ENCODE measurements at places on chromosomes 2 and 18. TPM values are rescaled to one million over a fixed set of nuclear protein-coding genes. Genes with fewer than 3 reads are reported as not detected.

NT5DC4 gene
- not detected for total RNA-seq

POTEI gene
- 0.06 TPM for total RNA-seq

RMDN2 gene
- 8.8 TPM for total RNA-seq

MC4R gene
- not detected for total RNA-seq

ASB18 gene
- total RNA-seq: 2.0 TPM

TCF4 gene
- 221 TPM for total RNA-seq

MOGAT1 gene
- not detected for total RNA-seq

PLA2R1 gene
- total RNA-seq: 54.5 TPM

SNORC gene
- 0.93 TPM for total RNA-seq

IL1A gene
- 0.41 TPM for total RNA-seq

CD28 gene
- 2.7 TPM for total RNA-seq

YES1 gene
- 41.1 TPM for total RNA-seq

TMEM182 gene
- 44.4 TPM for total RNA-seq

L3MBTL4 gene
- total RNA-seq: 10.7 TPM

BCL11A gene
- total RNA-seq: 11.0 TPM

TMEM247 gene
- total RNA-seq: not detected

VIL1 gene
- 12.6 TPM for total RNA-seq

SERPINB10 gene
- 1.2 TPM for total RNA-seq

AQP12B gene
- 0.58 TPM for total RNA-seq

SLC5A7 gene
- 0.53 TPM for total RNA-seq

KIF1A gene
- 10.5 TPM for total RNA-seq

ENOSF1 gene
- total RNA-seq: 78.3 TPM

CEBPZOS gene
- 28.0 TPM for total RNA-seq

C2orf81 gene
- total RNA-seq: 3.7 TPM

HOXD13 gene
- 0.06 TPM for total RNA-seq

RBKS gene
- 6.1 TPM for total RNA-seq

GAL3ST2 gene
- total RNA-seq: 0.82 TPM

All from metanephros (tissue), 2 donors.